ENCODE measurements at places on chromosomes 2 and 18.

- DNase-seq: no peak
Observed at GRCh38 chr2:7800031-7800430, 881.8 kb upstream of the ID2 start.

DNA sequence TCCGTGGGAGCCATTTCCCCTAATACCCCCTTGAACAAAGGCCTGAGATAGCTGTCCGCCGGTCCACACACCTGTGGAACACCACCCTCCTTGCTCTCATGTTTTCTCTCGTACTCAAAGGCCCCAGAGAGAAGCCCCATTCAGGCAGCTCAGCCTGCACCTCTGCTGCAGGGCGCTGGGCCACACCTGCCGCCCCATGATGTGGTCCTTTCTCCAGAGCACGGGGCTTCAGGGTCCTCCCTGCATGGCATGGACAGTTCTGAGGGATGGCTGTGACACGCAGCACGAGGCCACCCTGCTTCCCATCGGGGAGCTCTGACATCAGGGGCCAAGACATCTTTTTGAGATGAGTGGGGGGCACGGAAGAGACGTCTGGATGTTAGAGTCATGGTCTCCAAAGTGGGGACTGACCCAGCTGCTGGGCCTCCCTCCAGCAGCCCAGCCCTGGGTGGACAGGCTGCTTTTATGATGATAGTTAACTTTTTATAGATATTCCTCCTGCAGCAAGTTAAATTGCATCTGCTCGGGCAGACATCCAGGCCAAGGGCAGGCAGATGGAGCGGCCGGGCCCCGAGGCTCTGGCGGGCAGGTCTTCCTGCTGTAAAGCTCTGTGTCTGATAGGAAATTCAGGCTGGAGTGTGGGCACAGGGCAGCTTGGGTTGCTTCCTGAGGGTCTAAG is 56.7 kb downstream of the SDC1 start:
- no peak for DNase-seq

DNA sequence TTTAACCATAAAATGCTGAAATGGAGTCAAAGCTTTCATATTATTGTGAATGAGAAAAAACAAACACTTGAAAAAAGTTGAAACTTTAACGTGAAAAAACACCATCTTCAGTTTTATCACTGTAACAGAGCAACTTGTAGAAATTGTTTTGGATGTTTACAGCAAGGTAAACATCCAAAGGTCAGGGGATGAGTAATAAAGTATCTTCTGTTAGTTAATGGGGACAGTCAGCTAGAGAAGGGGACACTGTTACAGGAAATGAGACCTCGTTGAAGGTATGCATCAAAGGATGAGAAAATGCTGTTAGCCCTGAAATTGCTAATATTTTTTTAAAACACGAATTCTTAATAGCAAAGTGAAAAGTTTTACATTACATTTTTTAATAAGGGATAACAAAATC is 2.9 kb downstream of the RHBDD1 start:
- DNase-seq: peak; percentile 19

DNA sequence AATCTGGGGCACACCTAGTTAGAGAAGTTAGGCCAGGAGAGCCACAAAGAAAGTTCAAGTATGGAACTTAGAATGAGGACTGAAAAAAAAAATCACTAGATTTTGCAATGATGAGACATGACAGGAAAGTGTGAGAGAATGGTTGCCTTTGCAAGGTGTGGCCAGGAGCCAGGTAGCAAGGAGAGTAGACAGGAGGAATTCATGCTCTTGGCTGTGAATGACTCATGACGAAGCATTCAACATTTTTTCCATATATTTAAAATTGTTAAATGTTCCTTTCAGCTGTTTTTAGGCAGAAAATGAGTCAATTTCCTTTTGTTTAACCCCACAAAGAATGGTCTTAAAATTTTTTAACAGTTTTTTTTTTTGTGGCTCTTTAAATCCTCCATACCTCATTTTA is 636.9 kb downstream of the PLCL1 start:
- DNase-seq: no peak

Measured in CD4-positive, alpha-beta T cell treated with Interleukin-2 at 100 ng/mL for 4 hours (primary cell).